ENCODE measurements at places on chromosomes 4 and X.

GRCh38 chr4:80360900-80361299 is 25.4 kb downstream of the CFAP299 start:
- no peak for DNase-seq

DNA sequence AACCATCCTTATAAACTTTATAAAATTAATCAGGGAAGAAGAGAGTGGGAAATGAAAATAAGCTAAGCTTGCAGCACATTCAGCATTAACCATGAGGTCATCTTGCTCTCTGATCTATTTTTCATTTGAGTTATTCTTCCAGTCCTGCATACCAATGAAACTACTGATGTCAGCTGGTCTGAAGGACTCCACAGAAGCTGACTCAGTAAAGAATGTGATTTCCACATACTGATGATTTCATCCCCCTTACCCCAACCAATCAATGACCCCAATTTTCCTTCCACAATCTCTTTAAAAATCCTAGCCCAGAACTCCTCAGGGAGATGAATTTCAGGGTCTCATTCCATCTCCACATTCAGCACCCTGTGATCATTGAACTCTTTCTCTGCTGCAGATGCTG is 18.8 kb upstream of the DSPP start:
- DNase-seq, result peak; percentile 96

GRCh38 chrX:1558761-1559468 is 21.9 kb upstream of the P2RY8 start:
- no peak for DNase-seq

GRCh38 chrX:40090050-40090804 is 7.5 kb downstream of the BCOR start:
- DNase-seq, result no peak

- DNase-seq, result no peak
Measured at GRCh38 chrX:124606724-124607123, 260.4 kb downstream of the SH2D1A start.

DNA sequence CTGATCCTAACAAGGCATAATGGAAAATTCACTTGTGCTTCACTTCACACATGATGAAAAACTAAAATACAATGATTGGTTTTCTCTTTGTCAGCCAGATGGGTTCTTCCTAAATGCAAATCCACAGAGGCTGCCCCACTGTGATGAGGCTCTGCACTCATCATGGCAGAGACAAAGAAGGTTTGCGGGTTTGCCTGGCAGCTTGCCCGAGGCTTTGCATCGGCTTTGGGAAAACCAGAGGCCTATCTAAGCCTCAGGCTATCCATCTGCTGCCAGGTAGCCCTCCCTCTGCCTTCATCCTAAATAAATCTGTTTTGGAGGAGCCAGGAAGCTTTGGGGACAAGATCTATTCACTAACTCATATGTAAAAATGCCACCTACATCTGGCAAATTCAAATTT is 244.2 kb downstream of the PACRGL start:
- DNase-seq, result no peak

DNA sequence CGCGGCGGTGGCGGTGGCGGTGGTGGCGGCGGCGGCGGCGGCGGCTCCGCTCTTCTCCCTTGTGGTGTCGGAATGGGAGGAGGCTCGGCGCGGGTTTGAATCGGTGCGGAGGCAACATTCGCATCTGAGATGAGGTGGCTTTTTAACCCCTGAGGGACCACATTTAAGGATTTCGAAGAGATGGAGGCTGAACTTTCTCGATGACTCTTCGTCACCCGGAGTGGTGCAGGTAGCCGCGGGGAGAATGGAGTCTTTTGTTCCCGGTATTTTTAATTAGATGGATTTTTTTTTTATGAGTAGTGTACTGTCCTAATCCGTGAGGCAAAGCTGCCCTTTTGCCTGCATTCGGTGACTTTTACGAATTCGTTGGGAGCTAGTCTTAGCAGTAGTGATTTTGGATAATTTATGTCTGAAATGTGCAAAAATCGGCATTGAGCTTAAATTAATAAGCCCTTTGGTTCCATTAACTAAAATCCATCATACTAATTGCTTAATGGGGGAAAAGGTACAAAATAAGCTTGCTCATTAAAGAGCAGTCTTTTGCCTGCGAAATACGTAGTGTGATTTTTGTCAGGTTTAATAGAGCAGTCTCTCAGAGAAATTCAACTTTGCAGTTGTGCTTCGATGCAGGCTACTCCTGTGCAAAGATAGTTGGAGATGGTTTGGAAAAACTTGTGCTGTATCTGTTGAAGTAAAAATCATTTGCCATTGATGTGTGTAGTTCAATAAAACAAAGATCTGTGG is 206.2 kb downstream of the TENM3 start:
- DNase-seq, result peak; percentile 68

DNA sequence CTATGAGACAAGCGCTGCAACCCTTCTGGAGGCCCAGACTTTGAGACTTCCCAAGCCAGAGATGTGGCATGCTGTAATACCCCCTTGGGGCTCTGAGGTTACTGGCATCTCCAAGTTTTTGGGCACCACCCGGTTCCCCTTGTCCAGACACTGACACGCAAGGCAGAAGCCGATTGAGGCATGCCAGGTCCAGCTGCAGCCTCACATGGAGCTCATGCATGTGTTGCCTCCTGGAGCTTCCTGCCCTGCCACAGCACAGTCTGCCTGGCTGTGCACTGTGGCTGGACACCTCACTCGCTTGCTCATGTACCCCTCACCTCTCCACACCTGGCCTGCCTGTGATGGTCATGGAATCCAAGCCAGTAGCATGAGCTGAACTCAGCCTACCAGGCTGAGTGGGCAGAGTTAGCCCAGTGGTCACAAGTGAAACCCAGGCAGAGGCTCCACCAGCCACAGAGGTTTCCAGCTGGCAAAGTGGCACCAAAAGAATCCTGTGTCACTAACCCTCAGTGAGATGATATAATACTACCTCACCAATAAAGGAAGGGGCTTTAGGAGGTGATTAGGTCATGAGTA is 789.2 kb upstream of the INTU start:
- DNase-seq, result no peak

- DNase-seq, result peak; percentile 71
Measured at GRCh38 chr4:5752376-5753184, 41.6 kb downstream of the EVC start.

DNA sequence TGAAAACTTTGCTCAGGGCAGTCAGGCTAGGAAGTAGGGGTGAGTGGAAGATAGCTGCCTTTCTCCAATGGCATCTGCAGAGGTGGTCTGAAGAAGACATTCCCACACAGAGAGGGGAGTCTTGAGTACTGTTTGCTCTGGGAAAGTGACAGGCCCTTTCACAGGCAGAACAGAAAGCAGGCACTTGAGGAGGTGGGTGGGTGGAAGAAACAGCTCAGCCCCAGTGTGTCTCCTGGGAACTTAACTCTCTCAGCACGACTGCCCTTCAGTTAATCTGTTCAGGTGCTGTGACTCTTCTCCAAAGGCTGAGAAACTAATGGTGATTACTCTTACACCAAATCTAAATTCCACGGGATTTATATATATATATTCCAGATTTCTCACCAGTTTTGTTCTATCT is 28.3 kb downstream of the ENOPH1 start:
- no peak for DNase-seq

DNA sequence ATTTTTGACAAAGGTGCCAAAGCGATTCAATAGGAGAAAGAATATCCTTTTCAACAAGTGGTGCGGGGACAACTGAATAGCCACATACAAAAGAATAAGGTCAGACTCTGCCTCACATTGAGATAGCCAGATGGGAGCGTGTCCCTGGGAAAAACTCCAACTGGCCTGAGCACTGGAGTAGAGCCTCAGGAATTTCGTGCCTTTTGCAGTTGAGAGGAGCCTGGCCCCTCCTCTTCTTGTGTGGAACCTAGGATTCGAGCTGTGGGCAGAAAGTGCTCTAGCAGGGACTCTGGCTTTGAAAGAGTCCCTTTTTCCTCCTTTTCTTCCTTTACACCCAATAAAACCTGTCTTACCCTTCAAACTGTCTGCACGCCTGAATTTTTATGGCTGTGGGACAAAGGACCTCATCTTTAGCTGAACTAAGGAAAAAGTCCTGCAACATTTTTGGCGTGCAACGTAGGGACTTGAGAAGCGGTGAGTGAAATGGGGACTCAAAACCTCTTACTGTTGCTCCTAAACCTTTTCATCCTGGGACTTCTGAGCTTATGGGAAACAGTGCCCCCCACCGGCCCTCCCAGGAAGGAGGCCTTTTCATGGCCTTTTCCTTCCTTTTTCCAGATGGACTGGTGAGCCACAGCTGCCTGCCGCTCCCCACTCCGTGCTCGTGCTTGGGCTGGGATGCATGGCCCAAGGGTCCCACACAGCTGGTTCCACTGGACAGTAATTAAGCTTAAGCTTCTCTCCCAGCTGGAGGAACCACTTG is 68.6 kb downstream of the BMP15 start:
- DNase-seq, result peak; percentile 4

GRCh38 chr4:7194251-7195140 is 2.2 kb downstream of the SORCS2 start:
- no peak for DNase-seq

- no peak for DNase-seq
Measured at GRCh38 chr4:3744901-3745300, 21.3 kb upstream of the ADRA2C start.

GRCh38 chr4:162510115-162510514 is 346.3 kb upstream of the FSTL5 start:
- no peak for DNase-seq

DNA sequence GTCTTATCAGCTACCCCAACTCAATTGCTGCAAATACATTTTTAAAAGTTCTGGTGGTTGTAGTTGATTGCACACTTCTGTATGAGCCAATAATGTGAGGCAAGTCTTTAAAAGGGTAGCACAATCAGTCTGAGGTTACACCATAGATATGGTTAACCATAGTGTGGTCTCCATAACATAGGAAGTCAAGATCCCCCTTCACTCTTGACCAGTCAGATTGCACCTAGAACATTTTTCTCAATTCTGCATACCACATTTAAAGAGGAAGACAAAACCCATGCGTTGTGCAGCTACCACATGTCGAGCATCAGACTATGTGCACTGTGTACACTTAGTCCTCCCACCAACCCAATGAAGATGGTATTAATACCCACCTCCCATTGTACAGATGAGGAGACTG is 26.5 kb upstream of the CYBB start:
- DNase-seq, result no peak

- no peak for DNase-seq
Measured at GRCh38 chrX:154654925-154655324, 1.5 kb upstream of the CTAG2 start.

DNA sequence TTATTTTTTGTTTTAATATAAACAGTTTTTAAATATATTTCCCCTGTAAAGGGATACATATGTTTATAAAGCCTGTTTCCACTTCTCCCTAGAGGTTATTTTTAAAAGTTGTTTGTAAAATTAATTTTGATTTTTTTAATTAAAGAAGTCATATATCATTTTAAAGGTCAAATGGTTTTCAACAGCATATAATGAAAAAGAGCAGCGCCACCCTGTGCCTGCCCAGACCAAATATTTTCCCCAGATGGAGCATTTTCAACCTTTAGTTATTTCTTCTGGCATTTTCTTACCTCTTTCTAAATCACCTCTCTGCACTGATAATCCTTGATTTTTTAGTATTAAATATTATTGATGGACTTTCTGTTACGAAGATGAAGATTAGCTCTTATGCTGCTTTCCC is 21.0 kb downstream of the MSX1 start:
- no peak for DNase-seq

DNA sequence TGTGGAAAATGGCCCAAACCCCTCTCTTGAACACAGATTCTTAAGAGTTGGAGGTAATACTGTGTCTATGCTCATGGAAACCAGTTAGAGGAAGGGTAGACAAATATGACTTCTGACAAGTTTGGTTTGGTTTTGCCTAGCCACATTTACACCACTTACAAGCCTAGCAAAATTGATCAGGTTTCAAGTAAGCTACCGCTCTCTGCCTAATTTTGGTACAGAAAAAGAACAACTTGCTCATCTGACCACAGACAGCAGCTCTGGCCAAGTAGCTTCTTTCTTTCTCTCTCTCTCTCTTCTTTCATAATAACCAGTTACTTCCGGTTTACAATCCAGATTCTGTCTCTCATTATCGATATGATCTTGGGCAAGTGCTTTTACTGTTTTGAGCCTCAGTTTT is 260.0 kb downstream of the GLUD2 start:
- DNase-seq, result no peak

DNA sequence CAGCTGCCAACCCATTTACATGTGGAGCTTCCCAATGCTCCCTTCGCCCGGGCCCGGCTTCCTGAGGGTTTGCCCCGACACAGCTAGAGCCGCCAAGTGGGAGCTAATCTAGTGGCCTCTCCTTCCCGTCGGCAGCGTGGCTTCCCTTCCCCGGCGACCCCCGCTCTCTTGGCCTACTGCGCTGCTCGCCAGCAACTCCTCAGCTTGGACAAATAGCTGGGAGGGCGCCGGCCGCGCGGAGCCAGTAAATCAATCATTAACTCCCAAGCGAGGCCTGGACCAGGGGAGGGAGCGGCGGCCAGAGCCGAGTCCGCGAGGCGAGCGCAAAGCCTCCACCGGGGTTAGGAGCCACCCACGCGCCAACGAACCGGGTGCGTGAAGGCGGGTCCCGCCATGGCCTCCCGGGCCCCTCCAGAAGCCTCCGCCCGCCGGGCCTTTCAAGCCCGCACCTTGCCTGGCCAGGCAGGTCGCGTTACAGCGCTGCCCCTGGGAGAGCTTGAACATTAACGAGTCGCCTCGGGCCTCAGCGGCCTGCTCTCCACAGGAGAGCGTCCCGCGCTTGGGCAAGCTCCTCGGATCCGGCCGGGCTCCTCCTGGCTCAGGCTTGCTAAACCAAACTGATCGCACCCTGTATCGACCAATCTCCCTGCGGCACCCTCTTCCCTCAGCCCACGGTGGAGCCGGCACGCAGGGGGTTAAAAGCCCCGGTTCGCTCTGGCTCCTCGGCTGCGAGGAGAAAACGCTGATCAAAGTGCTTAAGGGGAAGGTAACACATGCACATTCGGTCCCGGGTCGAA is 10.6 kb upstream of the BCOR start:
- DNase-seq, result peak; percentile 40

- peak; percentile 90 for DNase-seq
Measured at GRCh38 chr4:183098723-183099536, at the start of gene WWC2. Gene WWC2, plus strand, starts transcription at chr4:183099257. Its CDS starts 235 bp downstream, at chr4:183099492.

GRCh38 chr4:123244137-123244536 is 152.5 kb upstream of the SPRY1 start:
- no peak for DNase-seq

DNA sequence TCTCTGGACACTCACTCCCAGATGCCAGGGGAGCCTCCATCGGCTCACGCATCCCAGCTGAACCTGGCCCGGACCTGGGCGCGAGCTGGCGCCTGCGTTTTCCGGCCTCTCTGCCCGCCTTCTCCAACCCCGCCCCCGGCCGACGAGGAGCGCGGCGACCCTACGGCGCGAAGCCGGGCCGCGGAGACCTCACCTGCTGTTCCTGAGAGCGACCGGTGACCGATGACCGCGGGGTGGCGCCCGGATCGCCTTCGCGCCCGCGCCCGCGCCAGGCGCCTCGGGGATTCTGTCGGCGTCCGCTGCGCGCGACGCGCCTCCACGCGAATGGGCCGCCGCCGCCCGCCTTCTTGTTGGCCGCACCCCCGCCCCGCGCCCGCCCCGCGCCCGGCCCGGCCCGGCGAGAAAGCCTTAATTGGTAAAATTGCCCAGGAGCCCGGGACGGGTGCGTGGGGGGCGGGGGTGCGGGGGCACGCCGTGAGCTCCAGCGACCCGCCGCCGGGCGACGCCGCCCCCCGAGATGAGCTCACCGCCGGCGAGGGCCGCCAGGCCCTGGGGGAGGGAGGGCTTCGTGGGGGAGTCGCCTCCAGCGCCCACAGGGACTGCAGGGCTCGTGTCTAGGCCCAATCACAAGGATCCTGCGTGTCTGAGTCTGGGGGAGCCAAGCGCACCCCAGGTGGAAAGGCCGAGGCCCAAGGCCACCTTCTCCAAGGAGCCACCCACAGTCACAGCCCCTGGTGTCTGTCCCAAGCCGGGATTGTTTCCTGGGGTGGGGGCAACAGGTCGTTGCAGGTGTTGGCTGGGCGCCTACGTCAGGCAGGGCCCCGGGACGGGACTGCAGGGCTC is at the start of gene FLNA:
FLNA (minus strand) TSS at position 322 of the 843 bp plus-strand sequence. CDS start 3,389 bp downstream, outside the sequence.
- peak; percentile 49 for DNase-seq
